GM23248 (cell line): ENCODE measurements at places on chromosomes 1 and 21. TPM values are rescaled to one million over a fixed set of nuclear protein-coding genes. Genes with fewer than 3 reads are reported as not detected.

- no peak for DNase-seq
These were observed 101.2 kb downstream of the FMN2 start for GRCh38 chr1:240192851-240193250.

DNA sequence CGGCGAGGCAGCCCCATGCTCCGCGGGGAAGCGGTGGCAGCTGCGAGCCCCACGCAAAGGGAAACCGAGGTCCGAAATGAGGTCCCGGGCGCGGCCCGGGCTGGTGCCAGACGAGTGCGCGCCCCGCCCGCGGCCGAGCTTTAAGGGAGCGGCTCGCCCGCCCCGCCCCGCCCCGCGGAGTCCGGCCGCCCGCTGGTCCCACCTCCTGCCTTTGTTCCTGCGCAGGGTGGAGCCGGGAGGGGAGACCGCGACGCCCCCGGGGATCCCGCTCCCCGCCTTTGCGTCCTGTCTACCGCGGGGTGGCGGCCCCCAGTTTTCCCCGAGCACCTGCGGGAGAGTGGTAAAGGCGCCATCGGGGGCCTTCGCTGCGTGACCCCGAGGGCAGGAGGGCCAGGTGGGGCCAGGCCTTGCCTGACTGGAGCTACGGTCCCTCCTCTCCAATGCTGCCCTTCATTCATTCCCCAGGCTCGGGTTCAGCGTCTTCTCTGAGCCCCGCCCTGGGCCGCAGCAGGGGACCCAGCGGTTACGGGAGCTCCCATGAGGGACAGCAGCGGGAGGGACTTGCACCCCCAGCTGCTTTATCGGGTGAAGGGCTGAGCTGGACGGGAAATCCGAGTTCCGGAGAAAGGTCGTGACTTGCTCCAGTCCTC lies at the start of gene HES2:
Gene HES2, minus strand, starts transcription at position 116 of the 650 bp plus-strand sequence. Its CDS starts 99 bp downstream, at position 17.
- DNase-seq, result peak; percentile 48

DNA sequence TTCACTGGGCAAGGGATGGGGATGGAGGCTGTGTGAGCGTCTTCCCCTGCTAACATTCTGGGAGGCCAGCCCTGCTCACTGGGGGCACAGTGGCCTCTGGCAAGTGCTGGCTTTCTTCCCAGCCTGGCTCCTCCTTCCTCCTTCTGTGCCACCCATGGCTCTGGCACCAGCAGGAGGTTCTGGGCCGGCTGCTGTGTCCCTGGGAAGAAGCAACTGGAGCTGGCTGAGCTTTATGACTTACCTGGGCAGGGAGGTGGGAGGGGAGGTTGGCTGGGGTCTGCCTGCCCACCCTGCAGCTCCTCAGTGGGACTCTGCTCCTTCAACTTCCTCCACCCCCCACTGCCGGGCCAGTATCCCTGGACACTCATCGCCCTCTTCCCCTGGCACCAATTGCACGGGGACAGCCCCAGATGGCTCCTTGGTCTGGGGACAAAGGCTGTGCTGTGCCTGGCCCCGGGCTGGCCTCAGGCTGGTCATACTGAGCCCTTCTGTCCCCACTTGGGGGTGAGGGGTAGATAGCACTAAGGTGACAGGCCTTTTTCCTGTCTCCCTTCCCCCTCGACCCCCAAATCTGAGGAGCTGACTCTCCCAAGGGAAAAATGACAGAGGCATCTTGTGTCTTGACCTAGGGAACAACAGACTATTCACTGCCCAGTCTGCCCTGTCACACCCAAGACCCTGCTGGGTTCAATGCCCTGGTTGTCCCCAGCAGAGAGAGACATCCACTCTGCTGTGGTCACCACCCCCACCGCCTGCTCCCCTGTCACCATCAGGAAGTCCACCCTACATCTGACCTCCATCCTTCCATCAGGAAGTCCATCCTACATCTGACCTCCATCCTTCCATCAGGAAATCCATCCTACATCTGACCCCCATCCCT lies 14.4 kb downstream of the CDK18 start:
- no peak for DNase-seq

DNA sequence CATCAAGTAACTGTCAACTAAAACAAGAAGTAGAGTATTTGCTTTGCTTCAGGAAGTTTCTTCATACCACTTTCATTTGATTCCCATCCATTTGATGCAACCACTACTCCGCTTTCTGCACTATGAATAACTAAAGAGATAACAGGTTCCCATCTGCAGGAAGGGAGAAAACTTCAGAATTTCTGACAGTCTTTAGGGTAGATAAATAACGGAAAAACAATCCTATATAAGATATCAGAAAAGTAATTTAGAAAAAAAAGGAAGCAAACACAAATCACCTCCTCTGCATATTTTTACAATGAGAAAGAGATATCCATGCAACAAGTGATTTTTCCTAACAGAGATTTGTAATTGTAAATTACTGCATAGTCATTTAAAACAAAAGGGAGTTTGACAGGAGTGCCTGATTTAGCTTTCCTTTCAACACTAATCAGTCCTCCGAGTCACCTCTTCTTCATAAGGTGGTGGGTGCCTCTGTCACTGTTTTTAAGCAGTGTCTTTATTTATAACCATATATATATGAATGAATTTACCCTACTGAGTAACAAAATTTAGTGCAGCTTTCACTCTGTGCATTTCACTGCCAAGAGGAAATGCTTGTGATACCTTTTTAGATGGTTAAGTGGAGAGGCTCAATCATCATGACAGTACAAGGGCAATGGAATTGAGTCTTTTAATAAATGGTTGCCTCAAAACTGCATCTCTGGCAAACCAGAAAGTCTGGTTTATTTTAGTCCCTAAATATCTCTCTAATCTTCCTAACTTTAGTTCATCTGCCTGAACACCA lies 1920.4 kb downstream of the MRPL39 start:
- no peak for DNase-seq

- no peak for DNase-seq
These were observed 28.8 kb upstream of the RERE start for GRCh38 chr1:8846263-8846662.

Gene FCRL2
- not detected in 2 replicates for total RNA-seq

- no peak for DNase-seq
These were observed 67.1 kb upstream of the PPP2R5A start for GRCh38 chr1:212218065-212218464.

GRCh38 chr21:14366998-14367397 lies 15.9 kb downstream of the HSPA13 start:
- no peak for DNase-seq
